ENCODE measurements at places on chromosomes 7 and 10. TPM values are rescaled to one million over a fixed set of nuclear protein-coding genes. Genes with fewer than 3 reads are reported as not detected.

The ZNF679 gene
- polyA plus RNA-seq, result not detected

The ACTA2 gene
- 12.3 TPM for polyA plus RNA-seq

The ACHE gene
- polyA plus RNA-seq, result not detected

The MOGAT3 gene
- polyA plus RNA-seq, result not detected

The TEX36 gene
- polyA plus RNA-seq, result not detected

The PLPP4 gene
- polyA plus RNA-seq, result not detected

The PVRIG gene
- polyA plus RNA-seq, result 0.27 TPM

- no peak overlapping the region for H3K27ac ChIP-seq
- H3K36me3 ChIP-seq, result no peaks in the 10 kb centered on the region
- peaks cover 8% of the 10 kb centered on the region for H3K27me3 ChIP-seq
- H3K4me1 ChIP-seq, result peaks cover 41% of the 10 kb centered on the region
- DNase-seq, result peak; percentile 32
- H3K4me3 ChIP-seq, result no peak overlapping the region
Observed at GRCh38 chr7:41696323-41696916, 6.5 kb downstream of the INHBA start.

- H3K36me3 ChIP-seq, result no peaks in the 10 kb centered on the region
- H3K4me3 ChIP-seq, result no peak overlapping the region
- no peaks in the 10 kb centered on the region for H3K27me3 ChIP-seq
- no peak for DNase-seq
- H3K27ac ChIP-seq, result no peak overlapping the region
Observed at GRCh38 chr10:94676496-94676895, 7.0 kb upstream of the CYP2C18 start.

- H3K4me3 ChIP-seq, result no peak overlapping the region
- no peaks in the 10 kb centered on the region for H3K27me3 ChIP-seq
- H3K4me1 ChIP-seq, result peaks cover 24% of the 10 kb centered on the region
- H3K27ac ChIP-seq, result peak overlapping the region; percentile 88
- no peaks in the 10 kb centered on the region for H3K36me3 ChIP-seq
Observed at GRCh38 chr7:17144322-17144721, 154.1 kb upstream of the AHR start.

- H3K4me3 ChIP-seq, result no peak overlapping the region
- H3K27me3 ChIP-seq, result no peaks in the 10 kb centered on the region
Observed at GRCh38 chr10:77837248-77837924, 89.2 kb downstream of the DLG5 start.

GRCh38 chr7:115869190-115869589 is 161.4 kb downstream of the TFEC start:
- no peak for DNase-seq
- peaks cover 7% of the 10 kb centered on the region for H3K4me1 ChIP-seq
- no peak overlapping the region for H3K4me3 ChIP-seq
- H3K27ac ChIP-seq, result no peak overlapping the region
- H3K27me3 ChIP-seq, result no peaks in the 10 kb centered on the region
- H3K36me3 ChIP-seq, result no peaks in the 10 kb centered on the region

DNA sequence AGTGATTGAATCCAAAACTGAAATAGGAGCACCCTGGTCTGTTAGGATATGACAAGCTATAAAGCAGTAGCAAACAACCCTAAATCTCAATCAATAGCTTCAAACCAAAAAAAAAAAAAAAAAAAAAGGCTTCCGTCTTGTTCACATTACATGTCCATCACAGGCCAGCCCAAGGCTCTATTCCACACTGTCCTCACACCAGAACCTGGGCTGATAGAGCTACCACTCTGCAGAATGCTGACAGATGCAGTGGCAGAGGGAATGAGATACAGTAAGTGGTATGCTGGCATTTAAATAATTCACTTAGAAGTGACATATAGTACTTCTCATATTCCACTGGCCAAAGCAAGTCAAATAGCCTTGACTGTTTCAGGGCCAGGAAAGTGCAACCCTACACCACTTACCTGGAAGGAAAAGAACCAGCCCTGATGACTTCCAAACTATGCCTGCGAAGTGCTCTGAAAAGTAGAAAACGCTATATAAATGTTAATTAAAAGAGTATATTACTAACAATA is 5.8 kb downstream of the CDCA7L start:
- no peak overlapping the region for H3K4me3 ChIP-seq
- H3K27ac ChIP-seq, result no peak overlapping the region
- no peaks in the 10 kb centered on the region for H3K36me3 ChIP-seq
- H3K27me3 ChIP-seq, result no peaks in the 10 kb centered on the region
- no peak for DNase-seq

- H3K27ac ChIP-seq, result no peak overlapping the region
- H3K4me3 ChIP-seq, result no peak overlapping the region
- H3K27me3 ChIP-seq, result no peaks in the 10 kb centered on the region
Observed at GRCh38 chr10:10798102-10798863, 219.4 kb upstream of the CELF2 start.

All from CD14-positive monocyte (primary cell).